NT2/D1 (cell line): ENCODE measurements at places on chromosomes 3 and 15.

GRCh38 chr15:41105348-41106334, 10.4 kb downstream of the INO80 start:
- no peak for DNase-seq

- DNase-seq: no peak
Observed at GRCh38 chr3:43892526-43892925, 201.8 kb downstream of the ABHD5 start.

DNA sequence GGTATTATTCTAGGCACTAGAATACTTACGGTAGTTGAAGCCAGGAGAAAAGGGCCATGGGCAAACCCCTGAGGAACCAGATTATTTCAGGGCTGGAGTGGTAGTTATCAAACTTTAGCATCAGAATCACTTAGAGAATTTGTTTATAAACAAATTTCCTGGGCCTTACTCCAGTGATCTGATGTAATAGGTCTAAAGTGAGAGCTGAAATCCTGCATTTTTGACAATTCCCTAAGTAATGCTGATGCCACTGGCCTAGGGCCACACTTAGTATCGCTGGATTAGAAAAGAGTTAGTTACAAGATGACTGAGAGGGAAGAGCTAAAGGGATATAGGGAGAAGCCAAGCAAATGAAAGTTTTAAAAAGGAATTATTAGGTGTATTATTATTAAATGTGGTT, 412.5 kb upstream of the THRB start:
- DNase-seq: no peak

GRCh38 chr3:76138921-76139320, 353.6 kb upstream of the ZNF717 start:
- DNase-seq: no peak

GRCh38 chr3:96806341-96806740, 8.1 kb upstream of the EPHA6 start:
- no peak for DNase-seq
